ENCODE measurements at places on chromosomes 16 and 17. TPM values are rescaled to one million over a fixed set of nuclear protein-coding genes. Genes with fewer than 3 reads are reported as not detected.

The CLEC18B gene
- 0.54 TPM for polyA plus RNA-seq

DNA sequence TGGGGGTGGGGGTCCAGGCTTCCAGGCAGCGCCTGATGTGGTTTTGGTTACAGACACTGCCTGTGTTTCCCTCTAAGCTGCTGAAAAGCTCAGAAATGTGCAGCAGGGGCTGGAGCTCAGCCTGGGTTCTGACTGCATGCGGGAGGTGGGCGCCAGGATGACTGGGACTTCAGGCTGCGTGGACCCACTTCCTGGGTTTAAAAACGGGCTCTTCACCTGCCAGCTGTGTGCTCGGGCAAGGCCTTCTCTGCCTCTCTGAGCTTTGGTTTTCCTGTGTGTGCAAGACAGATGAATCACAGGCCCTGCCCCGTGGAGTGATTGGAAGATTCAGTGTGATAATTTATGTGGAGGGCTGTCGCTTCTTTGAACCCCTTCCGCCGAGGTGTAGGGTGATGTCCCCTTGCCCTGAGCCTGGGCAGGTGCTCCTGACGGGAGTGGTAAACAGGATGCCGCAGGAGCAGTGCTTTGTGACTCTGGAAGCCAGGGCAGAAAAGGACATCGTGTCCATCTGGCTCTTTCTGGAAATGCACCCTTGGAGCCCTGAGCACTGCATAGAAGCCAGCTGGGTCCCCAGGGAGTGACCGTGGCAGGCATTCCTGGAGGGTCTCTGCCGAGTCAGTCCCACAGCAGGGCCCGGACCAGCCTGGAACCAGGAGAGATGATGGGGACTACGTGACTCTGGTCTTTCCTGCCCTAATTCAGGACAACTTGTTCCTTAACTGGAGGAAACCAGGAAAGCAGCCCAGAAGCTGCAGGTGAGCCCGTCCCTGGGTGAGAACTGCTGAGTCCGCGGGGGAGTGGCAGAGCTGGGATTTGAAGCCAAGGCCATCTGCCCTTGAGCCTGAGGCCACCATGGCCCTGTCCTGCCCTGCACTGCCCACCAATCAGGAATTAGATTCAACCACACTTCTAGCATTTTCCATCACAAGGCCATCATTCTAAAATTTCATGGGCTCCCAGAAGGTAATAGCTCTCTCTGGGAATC lies 28.5 kb upstream of the SLC7A5 start:
- DNase-seq = no peak

DNA sequence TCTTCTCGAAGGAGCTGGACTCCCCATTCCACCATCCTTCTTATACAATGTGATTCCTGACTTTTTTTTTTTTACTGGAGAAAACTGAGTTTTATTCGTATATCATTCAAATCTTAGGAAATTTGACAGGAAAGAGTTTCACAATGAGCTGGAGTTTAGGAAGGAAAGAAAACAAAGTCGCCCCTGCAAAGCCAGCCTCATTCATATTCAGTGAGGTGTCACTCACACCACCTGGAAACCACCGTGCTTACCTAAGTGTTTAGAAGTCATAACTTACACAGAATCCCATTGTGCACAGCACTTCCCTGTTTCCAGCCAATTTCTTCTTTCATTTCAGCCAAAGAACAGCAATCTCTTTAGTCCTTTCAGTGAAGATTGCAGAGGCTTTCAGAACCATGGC lies 90.3 kb upstream of the CHMP6 start:
- no peak for DNase-seq

GRCh38 chr16:31487720-31488467 lies 5.0 kb downstream of the SLC5A2 start:
- no peak for DNase-seq

GRCh38 chr17:11953924-11954323 lies 43.4 kb downstream of the ZNF18 start:
- DNase-seq = no peak

DNA sequence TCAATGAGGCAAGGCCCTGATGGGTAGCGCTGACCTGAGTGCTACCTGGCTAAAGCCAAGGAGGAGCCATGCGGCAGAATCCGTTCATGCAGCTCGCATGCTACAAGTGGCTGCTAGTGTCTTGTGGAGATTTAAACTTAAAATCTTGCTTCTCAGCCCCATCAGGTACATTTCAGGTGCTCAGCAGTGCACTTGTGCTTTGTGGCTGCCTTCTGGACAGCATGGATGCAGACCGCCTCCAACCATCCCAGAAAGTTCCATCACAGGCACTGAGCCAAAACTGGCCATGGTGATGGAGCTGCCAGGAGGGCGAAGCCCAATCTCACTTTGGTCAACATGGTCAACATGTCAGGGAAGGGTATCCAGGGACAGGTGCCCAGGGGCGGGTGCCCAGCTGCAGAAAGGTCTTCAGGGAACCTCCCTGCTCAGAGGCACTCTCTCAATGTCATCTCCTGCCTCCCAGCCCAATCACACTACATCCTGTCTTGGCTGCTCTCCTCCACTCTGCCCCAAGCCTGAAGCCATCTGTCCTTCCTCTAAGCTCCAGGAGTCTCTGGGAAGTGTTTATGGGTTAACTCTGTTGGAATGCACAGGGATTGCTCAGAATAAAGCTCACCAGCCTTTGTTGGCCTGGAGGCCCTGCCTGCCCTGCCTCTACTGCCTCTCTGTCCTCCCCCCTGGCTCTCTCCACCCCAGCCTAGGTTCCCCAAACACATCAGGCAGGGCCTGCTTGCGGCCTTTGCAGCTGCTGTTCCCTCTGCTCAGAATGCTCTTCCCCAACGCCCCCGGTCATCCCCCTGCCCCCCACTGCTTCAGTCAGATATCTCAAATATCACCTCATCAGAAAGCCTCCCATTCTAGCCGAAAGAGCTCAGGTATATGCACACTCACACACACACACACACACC lies 18.3 kb upstream of the TNFRSF13B start:
- DNase-seq = no peak

DNA sequence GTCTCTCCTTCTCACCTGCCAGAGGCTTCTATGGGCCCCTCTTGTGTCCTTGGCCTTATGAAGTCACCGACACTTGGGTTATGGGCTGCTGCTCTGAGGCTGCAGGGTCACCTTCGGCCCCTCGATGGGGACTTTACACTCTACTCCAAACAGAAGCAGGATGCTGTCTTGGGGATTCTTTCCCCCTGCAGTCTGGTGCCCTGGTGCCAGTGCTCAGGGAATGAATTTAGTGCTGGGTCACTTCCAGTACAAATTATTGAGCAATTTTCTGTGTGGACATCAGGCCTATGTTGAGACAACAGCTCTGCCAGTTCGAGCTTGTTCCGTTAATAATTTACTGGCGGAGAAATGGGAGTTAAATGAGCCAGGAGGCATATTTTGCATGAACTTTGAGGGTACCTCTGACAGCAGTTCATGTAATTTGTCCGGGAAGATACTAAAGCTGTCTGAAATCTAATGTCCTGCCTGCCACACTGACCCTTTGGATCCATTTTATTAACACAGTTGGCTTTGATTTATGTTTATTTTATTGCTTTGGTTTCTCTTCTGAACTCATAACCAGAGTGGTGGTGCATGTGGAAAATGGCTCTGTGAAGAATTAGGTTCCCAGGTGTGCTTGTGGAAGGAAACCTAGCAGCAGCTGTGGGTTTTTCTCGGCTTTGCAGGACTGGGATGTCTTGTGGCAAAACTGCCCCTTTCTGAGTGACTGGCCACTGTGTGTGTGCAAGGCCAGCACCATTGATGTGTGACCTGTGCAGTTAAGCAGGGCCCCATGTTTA lies 34.1 kb upstream of the DHX8 start:
- DNase-seq = peak; percentile 97

DNA sequence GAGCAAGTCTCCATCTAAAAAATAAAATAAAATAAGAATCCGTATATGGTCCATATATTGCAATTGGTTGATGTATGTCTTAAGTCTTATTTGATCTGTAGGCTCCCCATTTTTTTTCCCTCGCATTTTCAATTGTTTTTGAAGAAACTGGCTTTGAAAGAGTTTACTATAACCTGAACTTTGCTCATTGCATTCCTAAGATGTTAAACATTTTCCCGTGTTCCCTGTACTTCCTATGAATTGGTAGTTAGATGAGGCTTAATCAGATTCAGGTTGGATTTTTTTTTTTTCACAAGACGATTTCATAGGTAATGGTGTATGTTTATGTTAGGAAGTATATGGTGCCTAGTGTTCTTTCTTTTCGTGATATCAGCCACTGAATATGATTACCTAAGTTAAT lies 3.3 kb downstream of the LRRC36 start:
- no peak for DNase-seq

DNA sequence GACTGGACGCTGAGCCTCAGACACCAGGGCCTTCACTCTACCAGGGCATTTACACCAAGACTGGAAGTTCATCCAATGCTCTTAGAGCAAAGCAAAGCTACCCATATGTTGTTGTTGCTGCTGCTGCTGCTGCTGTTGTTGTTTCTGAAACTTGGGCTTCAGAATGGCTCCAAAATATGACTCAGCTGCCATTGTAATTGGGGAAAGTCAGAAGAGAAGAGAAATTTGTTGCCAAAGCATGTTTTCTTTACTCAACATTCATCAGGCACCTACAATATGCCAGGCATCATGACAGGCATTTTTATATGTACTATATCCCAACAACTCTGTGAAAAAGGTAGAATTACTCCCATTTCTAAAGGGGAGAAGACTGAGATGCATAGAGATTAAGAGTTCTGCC lies 11.9 kb downstream of the KRT32 start:
- DNase-seq = no peak

GRCh38 chr16:53755026-53755910 lies 51.3 kb downstream of the FTO start:
- no peak for DNase-seq

- DNase-seq = peak; percentile 20
These were observed 42.7 kb downstream of the GNAO1 start for GRCh38 chr16:56233795-56234566.

- no peak for DNase-seq
These were observed 16.4 kb downstream of the IGF2BP1 start for GRCh38 chr17:49013311-49014213.

The FOXN1 gene
- 0.01 TPM for polyA plus RNA-seq

The MYL11 gene
- not detected for polyA plus RNA-seq

DNA sequence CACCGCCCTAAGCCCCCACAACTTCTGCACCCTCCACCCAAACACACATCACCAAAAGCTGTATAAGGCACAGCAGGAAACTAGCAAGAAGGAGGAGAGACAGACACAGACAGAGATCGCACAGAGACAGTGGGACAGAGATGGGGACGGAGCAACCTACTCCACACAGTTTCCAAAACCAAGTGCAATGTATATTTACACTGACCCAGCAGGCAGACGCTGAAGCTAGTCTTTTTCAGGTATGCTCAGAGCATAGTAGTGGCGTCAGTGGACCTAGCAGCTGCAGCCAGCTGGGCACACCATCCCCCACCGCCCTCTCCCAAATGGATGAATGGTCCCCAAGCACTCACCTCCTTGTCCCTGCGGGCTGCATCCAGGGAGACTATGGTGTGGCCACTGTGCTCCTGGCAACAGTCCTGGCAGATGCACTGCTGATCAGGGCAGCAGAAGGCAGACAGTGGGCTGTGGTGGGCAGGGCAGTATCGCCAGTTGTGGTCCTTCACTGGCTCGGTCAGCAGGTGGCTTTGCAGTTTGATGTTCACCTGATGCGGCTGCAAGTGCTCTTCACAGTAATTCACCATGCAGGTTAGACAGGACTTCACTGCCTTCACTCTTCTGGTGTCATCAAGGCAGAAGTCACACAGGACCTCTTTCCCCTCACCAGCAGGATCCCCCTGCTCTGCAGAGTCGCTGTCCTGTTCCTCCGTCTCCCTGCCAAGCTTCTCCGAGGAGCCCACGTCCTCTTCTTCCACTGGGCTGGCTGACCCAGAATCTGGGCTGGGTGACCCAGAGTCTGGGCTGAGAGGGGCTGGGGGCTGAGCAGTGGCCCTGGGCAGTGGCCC lies 31.5 kb upstream of the FBXW10B start:
- DNase-seq = no peak

GRCh38 chr17:64282753-64283080 lies 19.7 kb upstream of the TEX2 start:
- DNase-seq = no peak

The WNT9B gene
- not detected for polyA plus RNA-seq

The CCL23 gene
- polyA plus RNA-seq = not detected

DNA sequence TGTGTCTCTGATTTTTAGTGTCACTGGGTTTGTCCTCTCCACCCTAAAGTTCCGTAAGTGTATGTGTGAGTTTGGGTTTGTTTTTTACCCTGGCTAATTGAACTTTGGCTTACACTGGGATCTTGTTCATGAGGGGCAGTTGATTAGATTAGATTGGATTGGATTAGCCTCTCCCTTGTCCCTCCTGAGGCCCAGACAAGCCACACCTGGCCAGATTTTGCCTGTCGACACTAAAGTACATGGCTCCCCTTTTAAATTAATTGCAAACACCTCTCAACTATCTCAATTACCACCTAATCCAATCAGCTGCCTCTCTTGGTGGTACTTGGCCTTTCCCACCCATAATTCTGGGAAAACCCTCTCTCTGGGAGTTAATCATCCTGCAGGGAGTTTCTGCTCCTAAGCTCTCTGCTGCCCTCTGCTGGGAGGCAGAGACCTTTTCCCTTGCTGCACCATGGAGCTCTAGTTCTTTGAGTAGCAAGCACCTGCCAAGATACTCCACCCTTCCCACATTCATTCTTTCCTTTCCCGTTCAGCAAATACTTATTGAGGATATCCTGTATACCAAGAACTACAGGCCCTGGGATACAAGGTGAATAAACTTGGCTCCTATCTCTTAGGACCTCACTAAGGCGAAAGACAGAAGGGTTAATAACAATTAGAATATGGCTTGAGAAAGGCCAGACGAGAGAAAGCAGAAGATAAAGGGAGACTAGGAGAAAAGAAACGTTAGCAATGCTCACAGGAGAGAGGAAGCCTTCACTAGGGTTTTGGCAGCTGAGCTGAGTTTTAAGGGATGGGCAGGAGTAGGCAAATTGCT lies 60.0 kb upstream of the MPHOSPH6 start:
- peak; percentile 75 for DNase-seq

The IRF8 gene
- not detected for polyA plus RNA-seq

DNA sequence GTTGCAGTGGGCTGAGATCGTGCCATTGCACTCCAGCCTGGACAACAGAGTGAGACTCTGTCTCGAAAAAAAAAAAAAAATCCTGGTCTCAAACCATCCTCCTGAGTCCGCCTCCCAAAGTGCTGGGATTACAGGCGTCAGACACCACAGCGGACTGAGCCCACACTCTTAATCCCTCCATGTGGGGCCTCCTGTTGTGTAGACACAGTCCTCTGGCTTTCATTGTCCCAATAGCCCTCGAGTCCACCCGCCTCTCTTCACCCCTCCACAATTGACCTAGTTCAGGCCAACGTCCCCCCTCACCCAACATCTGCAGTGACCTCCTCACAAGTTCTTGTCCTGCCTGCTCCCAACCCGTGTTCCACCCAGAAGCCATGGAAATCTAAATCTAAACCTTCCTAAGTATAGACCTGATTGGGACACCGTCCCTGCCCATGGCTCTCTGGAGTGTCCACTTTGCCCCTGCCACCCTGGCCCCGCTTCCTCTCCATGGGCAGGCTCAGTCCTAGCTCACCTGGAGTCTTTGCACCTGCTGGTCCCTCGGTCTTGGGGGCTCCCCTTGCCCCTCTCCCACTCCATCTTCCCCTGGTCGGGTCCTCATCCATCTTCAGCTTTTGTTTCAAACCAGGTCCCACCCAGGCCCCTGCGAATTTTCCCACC lies 46.7 kb downstream of the HAPSTR1 start:
- no peak for DNase-seq

- no peak for DNase-seq
These were observed 11.8 kb downstream of the DNAJA2 start for GRCh38 chr16:46961373-46962353.

Data from HepG2 (cell line).